Fibroblast of the aortic adventitia (primary cell): ENCODE measurements at places on chromosomes 5 and 9.

- peak; percentile 94 for DNase-seq
Observed at GRCh38 chr9:109914280-109915027, 134.5 kb downstream of the PALM2AKAP2 start.

DNA sequence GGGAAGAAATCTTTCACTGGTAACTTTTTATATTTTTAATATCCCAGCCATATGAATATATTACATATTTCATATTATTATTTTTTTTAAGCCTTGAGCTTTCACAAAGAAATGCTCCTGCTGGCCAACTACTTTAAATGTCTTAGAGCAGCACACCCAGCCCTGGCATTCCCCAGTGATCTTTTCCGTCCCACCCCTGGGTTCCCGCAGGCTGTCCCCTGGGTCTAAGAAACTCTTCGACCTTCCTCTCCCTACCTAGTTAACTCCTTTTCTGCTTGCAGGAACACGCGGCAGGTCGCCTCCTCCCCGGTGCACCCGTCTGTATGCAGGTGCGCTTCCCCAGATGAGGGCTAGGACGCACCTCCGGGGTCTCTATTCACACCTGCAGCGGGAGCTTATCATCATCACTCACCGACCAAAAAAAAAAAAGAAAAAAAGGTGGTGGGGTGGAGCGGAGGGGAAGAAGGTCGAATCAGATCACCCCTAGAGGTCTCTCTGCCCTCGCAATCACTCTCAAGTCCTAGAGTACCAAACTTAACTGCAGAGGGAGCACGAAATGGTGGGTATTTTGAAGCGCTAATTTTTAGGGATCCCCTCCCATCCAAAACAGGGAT lies 696 bp downstream of the ZFP62 start:
- peak; percentile 32 for DNase-seq

DNA sequence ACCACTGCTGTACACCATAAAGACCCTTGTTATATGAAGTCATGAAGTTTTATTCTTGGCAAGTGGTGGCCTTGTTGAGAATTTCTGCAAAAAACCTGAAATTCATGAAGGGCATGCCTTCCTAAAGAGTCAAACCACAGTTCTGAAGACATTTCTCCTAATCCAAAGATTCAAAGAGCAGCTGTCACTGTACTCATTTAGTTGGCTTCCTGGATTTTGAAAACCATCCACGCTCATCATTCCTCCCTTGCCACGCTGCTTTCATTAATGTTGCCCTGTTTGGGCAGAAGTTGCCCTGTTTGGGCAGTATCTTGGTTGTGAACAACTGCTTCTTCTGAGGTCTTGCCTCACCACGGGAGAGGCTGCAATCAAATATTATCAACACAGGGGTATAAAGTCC lies 560.3 kb upstream of the TLE4 start:
- DNase-seq = no peak

GRCh38 chr5:113378081-113378480 lies 56.7 kb downstream of the TSSK1B start:
- DNase-seq = peak; percentile 40

GRCh38 chr5:1299511-1299850 lies 4.6 kb upstream of the TERT start:
- DNase-seq = no peak

- peak; percentile 45 for DNase-seq
Observed at GRCh38 chr9:86353655-86354010, 577 bp downstream of the TUT7 start.
